ENCODE measurements at places on chromosomes 1 and 21.

GRCh38 chr1:219773775-219774174 is 154.6 kb downstream of the SLC30A10 start:
- no peak for DNase-seq

DNA sequence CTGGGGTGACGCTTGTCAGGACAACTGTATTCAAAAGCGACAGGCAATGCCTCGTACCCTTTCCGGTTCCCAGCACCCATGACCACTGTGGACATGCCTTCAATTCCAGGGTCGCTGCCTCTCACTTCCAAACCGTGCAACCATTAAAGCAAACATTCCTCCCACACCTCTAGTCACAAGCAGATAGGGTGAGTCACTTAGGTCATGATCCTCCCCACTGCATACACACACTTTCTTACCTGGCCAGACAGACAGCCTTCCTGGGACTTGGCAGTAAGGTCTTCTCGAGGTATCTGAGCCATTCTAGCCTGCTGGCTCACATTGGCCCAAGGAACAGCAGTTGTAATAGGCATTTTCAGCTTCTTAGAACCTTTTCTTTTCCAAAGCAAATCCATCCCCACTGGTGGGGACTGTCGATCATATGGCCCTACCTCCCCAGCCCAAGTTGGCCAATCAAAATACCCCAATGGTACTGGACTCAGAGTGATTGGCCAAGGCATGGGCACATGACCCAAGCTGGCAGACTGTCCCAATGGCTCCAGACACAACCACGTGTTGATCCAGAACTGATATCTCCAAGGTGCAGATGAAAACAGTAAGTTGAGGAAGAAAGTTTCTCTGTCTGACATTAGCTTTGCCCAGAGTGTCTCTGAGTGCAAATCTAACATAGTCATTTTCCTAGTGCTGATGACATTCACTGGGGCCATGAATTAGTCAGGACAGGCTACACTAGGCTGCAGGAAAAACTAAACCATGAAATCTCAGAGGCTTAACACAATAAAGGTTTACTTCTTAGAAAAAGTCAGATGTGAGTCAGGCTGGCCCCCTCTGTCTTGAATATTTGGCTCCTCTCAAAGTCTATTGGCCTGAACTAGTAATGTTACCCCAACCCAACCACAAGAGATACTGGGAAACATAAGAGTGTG is 113.8 kb downstream of the RRAGC start:
- DNase-seq, result no peak

DNA sequence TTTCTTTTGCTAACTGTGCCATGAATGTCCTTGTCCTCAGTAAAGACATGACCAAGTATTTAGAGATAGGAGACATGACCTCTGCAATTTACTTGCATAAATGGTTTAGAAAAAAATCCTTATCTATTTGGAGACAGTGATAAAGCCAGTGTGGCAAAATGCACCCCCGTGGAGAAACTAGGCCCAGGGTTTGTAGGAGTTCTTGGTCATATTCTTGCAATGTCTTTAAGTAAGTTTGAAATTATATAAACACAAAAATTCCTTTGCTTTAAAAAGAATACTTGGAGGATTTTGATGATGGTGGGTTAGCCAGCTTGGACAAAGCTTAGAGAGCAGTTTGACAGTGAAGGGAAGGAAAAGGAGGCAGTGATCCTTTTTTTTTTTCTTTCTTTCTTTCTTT is 101.9 kb upstream of the SLC45A1 start:
- DNase-seq, result no peak

GRCh38 chr21:32253215-32253641 is 25.6 kb downstream of the MIS18A start:
- no peak for DNase-seq

DNA sequence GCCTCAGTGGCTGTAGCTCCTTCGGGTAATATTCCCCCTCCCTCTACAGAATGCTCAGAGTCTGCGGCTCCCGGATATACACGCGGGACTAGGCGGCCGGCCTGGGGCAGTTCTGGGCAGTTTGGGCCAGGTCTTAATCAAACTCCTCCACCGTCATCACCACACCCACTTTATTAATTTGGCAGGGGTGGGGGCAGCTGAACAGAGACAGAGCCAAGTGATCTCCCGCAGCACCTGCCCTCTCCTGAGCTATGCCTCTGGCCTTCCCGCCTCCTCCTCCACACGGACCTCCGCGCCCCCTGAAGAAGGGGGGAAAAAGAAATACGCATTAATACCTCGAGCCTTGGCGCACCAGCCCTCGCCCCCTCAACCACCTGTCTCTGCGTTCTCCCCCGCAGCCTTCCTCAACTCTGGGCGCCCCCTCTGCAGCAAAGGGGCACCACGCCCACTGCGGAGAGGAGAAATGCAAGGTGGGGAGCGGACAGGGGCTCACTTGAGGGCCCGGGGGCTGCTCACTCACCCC is 42.6 kb downstream of the CD34 start:
- peak; percentile 26 for DNase-seq

DNA sequence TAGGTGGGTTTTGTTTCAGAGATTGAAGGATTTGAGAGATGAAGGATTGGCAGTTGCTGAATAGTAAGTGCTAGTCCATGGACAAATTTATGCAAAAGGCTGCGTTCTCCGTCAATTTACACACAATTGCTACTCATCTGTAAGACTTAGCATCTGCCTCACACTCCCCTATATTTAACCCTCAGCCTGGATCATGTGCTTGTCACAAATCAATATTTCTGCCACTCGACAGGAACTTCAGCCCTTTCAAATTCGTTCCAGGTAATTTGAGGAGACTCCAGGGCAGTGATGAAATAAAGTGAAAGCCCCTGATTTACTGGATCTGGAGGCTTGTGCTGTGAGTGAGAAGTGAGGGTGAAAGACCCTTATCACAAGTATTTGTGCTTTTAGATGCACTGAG is 105.6 kb upstream of the UBE2U start:
- DNase-seq, result no peak

GRCh38 chr1:206470692-206471414 is 577 bp downstream of the IKBKE start:
- DNase-seq, result peak; percentile 40

GRCh38 chr1:118661769-118662320 is 326.3 kb downstream of the TBX15 start:
- DNase-seq, result no peak

GRCh38 chr1:150876119-150876454 is 312 bp downstream of the ARNT start:
- no peak for DNase-seq

DNA sequence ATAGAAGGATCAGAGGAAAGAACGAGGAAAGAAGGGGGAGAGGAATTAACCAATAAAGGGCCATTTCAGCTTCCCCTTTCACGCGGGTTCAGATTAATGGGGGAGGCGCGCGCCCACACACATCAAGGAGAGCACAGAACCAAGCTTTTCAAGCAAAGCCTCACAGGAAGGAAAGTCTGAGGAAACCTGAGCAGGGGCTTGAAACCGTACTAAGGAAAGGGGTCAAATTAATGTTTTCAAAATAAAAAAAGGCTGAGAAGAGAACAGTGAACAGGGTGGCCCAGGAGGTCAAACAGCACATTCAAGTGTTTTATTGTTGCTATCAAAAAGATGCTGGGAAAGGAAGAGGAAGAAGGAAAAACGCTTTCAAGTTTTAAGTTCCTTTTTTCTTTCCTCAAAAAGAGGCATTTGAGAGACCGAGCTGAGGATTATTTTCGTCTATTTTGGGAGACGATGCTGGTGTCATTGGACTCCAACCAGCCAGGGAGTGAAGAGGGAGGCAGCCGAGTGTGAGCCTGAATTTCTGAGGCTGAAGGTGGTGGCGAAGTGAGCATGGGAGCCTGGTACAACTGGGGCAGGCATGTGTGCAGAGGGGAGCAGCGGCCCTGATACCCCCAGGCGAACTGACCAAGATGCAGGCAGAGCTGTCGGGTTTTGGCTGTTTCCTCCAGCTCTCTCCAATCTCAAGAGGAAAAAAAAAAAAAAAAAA is 88.4 kb downstream of the PROX1 start:
- DNase-seq, result no peak

GRCh38 chr1:13814131-13814530 is 114.1 kb downstream of the PRDM2 start:
- DNase-seq, result no peak

GRCh38 chr1:97144527-97144926 is 422.9 kb downstream of the PTBP2 start:
- no peak for DNase-seq

GRCh38 chr1:184080309-184080708 is 28.8 kb downstream of the TSEN15 start:
- no peak for DNase-seq

DNA sequence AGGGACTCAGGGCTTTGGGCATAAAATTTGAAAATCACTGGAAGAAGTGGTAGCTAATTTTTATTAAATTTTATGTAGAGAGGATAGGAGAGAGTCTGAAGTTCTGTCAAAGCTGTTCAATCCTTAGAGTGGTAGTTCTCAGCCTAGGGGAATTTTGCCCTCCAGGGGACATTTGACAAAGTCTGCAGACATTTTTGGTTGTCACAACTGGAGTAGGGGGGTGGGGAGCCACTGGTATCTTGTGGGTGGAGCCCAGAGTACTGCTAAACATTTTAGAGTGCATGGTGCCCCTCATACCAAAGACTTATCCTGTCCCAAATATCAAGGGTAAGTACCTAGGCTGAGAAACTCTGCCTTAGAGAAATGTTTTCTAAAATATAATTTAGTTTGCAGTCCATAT is 30.2 kb downstream of the RASAL2 start:
- no peak for DNase-seq

- no peak for DNase-seq
These were observed 74.2 kb downstream of the SIM2 start for GRCh38 chr21:36773117-36773516.

DNA sequence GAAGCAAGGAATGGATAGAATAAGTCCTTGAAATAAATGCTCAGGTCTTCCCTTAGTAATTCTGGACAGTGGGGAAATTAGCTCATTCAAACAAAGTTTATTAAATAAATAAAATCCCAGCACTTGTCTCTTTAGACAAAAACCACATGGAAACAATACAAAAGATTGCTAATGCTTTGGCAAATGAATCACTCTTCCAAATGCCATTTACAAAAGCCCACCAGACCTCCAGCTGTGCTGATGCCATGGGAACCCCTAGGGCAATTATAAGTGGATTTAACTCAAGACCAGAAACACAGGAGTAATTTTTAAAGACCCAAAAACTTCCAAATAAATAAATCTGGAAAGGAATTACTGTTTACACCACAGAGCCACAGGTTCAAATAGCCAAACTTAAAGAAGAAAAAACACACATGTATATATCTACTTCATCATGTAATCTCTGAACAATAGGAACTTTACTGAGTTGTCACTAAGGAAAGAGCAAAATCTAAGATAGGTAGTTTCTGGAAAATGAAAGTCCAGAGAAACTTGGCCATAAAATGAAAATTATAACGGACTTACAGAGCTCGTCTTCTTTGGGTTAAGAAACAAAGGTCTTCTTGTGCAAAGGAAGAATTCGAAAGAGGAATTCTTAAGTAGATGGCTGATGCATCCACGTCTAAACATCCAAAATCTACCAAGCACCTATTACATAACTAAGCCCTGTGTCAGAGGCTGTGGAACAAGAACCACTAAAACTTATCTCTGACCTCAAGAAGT is 399.4 kb downstream of the SMYD3 start:
- no peak for DNase-seq

DNA sequence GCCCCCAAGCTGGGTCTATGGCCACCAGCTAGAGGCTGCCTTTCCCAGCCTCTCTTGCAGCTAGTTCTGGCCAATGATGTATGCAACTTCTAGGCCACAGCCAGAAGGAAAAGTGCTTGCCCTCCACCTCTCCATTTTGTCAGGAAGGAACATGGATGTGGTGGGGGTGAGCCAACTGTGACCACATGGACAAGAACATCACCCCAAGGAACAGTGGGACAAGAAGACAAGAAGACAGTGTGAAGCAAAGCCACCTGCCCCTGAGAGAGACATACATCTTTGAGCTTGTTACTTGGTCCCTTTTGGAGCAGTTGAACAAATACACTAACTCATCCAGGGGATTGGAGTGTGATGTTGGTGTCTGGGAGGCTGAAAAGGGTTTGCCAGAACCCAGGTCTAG is 105.8 kb upstream of the EDN2 start:
- DNase-seq, result no peak

- DNase-seq, result no peak
These were observed 238.1 kb downstream of the HMCN1 start for GRCh38 chr1:185972096-185972850.

DNA sequence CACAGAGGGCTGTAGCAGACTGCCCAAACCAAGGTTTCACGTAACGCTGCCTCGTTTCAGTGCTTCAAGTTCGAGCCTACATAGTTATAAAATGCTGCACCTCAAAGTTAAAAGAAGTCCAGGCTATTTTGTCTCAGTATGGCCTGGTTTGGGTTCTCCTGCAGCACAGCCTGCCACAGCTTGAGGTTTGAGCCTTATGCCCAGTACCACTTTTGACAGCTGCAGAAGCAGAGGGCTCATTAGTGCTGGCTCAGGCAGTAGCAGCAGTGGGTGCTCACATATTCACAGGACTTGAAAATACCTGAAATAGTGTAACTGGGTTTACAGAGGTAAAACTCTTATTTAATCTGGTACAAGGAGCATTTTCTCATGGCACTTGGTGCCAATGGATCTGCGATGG is 15.3 kb downstream of the SPATA46 start:
- no peak for DNase-seq

GRCh38 chr1:177045151-177045550 is 119.4 kb downstream of the ASTN1 start:
- no peak for DNase-seq

DNA sequence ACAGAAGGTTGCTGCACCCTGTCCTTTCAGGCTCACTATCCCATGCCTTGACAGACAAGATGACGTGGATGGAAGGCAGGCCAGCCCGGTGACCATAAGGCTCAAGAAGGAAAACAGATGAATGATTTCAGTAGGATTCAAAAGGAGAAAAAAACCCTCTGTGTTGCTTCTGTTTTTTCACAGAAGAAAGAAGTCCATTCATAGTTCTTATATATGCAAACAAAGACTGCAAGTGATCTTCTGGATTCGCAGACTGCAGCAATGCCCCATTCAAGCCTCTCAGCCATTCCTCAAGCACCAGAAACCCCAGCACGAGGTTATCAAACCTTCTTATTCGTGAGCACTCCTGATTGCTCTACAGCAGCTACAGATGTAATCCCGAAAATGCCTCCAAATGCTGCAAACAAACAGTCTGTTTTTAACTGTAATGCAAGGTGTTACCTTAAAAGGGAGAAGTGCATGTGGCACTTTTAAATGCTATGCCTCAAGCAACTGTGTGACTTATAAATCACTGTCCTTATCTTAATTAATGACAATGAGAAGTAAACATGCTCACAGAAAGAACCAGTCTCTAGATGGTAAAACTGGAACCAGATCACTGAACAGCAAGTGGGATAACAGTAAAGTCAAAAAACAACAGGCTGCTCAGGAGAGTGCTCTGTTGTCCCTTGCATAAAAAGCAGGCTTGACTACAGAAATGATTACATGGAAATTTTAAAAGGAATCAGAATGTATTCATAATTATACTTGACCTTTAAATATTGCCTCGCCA is 173.9 kb downstream of the HHIPL2 start:
- DNase-seq, result no peak

- peak; percentile 78 for DNase-seq
These were observed 13.5 kb downstream of the ESPN start for GRCh38 chr1:6438047-6438525.
